Coronary artery (tissue), 2 donors: ENCODE measurements at places on chromosomes 5 and 9.

DNA sequence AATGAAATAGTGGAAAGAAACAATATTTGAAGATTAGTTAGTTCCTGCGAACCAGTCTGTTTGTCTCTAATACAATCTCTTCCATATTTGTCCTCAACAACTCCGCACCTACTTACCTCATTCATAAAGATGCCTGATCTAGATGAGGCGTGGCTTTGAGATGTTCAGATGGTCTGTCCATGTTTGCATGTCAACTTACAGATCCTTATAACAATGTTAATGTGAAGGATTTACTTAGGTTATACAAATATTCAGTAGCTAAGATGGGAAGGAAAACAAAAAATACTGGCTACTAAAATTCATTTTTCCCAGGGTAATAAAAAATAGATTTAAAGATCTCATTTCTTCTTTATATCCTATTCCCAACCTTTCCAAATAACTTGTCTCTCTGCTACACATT lies 8.3 kb downstream of the CDC14B start:
- DNase-seq: no peak

DNA sequence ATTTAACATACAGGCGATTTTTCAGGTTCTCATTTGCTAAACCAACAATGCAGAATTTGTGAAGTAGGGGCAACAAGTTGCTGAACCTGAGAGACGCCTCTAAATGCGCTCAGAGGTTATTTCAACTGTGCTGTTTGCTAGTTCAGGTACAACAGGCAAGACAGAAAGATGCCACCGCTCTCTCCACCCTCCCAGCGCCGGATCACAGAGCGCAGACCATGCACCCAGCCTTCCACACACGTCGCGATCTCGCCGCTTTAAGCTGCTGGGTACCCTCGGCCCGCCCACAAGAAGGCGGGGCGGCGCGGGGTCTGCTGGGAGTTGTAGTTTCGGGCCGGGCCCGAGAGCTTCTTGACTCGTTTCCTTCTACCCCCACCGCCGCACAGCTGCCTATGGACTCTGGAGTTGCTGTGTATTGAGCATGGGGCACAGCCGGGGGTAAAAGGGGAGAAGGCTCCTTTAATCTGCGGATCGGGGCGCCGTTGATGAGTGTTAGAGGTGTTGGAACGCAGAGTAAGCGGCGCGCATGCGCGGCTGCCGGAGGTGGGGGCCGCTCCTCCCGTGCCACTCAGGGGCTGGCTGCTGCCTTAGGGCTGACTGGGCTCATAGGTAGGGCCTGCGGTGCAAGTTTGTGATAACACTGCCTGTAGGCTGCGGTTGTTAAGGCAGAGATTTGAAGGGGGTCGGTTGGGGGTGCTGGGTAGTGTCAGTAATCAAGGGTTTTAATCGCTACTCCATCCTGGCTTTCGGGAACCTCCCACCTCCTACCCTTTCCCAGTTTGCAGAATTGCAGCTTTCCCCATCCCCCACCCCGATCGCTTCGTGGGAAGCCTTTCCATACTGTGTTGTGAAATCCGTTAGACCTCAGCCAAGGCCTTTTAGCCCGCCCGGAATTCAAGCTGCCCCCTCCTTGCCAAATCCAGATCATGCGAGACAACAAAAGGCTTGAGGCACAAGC lies 40.3 kb upstream of the ABCA1 start:
- peak; percentile 94 for DNase-seq

DNA sequence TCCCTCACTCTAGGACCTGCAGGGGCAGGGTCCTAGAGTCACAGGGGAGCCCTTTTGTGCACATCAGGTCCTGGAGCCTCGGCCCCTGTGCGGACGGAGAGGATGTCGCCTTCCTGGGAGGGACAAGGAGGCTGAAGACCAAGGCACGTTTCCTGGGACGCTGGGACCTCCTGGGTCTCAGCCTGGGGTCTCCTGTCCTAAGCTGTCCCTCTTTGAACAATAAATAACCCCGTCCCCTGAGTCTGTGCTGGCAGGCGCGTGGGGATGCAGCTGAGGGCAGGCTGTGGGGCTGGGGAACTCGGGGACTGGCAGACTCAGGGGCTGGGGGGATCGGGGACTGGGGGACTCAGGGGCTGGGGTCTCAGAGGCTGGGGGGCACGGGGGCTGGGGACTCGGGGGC lies 31.1 kb downstream of the PAEP start:
- no peak for DNase-seq

- DNase-seq: no peak
These were observed 296.6 kb upstream of the FBXL7 start for GRCh38 chr5:15203376-15203775.

DNA sequence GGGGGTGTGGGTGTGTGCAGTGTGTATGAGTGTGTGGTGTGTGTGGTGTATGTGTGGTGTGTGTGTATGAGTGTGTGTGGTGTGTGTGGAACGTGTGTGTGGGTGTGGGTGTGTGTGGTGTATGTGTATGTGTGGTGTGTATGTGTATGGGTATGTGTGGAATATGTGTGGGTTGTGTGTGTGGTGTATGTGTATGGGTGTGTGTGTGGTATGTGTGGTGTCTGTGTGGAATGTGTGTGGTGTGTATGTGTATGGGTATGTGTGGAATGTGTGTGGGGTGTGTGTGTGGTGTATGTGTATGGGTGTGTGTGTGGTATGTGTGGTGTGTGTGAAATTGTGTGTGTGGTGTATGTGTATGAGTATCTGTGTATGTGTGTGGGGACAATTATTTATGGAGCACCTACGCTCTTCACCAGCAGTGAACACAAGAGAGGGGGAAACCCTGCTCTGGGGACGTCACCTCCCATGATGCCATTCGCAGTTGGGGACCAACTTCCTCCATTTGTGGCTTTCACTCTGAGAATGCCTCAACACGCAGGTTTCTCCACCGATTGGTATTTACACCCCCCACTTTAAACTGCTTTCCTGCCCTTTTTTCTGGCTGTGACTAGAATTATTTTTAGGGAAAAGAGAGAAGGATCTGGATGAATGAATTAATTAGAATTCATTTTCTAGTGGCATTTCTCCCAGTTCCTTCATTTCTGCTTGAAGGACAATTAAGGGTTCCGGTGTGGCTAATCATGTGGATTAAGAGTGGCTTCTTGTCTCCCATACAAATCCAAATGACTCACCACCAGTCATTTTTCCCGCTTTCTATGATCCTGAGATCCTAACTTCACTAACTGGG lies 238.1 kb downstream of the ROR2 start:
- no peak for DNase-seq

- DNase-seq: no peak
These were observed 309.4 kb downstream of the NR3C1 start for GRCh38 chr5:143094087-143094521.
